ENCODE measurements at places on chromosomes 16 and 17.

GRCh38 chr16:29825145-29826044 is 5.1 kb downstream of the MVP start:
- DNase-seq: no peak

DNA sequence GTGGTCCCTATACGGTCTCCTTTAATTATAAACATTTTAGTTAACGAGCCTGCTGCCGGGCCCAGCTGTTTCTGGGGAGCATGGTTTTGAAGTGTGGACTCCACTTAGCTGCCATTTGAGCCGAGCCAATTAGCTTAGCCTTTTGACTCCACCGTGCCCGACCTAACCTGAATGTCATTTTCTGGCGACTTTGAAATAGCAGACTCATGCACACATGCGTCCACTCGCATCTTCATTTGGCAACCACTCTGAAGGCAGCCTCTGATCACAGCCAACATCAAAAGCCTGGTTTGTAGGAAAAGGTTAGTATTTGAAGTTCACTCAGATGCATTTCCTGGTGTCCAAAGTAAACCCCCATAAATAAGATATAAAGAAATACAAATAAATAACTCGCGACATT is 16.8 kb downstream of the AXIN2 start:
- no peak for DNase-seq

GRCh38 chr17:76479515-76480060 is 12.2 kb downstream of the AANAT start:
- no peak for DNase-seq

DNA sequence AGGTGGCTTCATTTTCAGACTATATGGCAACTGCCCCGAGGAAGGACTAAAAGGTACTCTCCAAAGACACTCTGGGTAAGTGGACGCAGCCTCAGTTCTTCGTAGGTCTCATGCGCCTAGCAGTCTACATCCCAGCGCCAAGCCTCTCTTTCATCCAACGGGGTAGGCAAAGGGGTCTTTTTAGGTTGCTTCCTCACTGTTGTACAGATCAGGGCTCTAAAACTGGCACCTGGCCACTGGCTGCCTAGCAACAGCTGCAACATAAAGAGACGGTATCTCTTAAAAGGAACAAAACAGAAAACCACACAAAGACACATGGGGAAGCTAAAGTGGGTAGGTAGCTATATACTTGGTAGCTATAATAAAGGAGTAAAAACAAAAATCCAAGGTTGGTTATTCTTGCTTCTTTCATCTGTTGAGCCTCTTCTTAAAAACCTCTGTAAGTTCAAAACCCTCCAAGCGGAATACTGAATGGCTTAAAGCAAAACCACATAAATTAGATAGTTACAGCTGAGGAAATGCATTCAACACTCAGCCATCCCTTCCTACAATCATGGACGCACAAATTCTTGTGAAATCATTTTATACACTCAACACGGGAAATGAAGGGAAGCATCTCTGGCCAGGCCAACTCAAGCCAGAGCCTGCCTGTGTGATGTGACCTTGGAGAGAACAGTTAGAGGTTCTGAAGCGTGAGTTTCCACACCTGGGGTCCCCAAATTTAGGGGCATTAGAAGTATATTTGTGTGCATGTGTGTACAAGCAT is 22.7 kb downstream of the CYTH1 start:
- DNase-seq: no peak

All from stimulated activated CD4-positive, alpha-beta T cell treated with anti-CD3 and anti-CD28 coated beads, Interleukin-4, amount 100 ng/mL, for 48 hours (primary cell).